CD4-positive, alpha-beta T cell treated with Interleukin-17A for 1 hour (primary cell): ENCODE measurements at places on chromosomes 5 and 9.

- no peak for DNase-seq
Measured at GRCh38 chr9:88161144-88161543, 22.9 kb upstream of the SPATA31C2 start.

- peak; percentile 79 for DNase-seq
Measured at GRCh38 chr5:180860273-180860886, 696 bp downstream of the ZFP62 start.

DNA sequence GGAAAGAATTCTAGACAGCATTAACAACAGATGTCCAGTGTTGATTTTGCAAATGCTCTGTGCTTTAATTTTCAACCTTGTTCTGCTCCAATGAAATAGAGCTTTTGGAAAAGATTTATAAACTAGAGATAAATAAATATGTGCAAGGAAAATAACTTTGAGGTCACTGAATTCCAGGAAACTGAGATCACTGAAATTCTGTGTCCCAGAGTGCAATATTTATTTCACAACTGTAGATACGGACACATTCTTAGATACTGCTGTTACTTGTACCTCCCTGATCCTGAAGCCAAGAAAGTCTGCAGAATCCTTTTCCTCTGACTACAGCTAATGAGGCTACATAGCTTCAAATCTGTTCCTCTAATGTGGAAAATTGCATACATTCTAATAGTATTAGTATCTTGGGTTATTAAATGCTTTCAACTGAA lies 222.9 kb downstream of the DOCK8 start:
- DNase-seq = no peak

- DNase-seq = no peak
Measured at GRCh38 chr9:34197756-34198711, 19.2 kb downstream of the UBAP1 start.

- DNase-seq = no peak
Measured at GRCh38 chr9:124390794-124391658, 24.2 kb downstream of the PSMB7 start.

GRCh38 chr5:126452477-126452876 lies 29.3 kb downstream of the GRAMD2B start:
- DNase-seq = no peak

GRCh38 chr9:34059281-34059680 lies 10.6 kb upstream of the UBAP2 start:
- no peak for DNase-seq

DNA sequence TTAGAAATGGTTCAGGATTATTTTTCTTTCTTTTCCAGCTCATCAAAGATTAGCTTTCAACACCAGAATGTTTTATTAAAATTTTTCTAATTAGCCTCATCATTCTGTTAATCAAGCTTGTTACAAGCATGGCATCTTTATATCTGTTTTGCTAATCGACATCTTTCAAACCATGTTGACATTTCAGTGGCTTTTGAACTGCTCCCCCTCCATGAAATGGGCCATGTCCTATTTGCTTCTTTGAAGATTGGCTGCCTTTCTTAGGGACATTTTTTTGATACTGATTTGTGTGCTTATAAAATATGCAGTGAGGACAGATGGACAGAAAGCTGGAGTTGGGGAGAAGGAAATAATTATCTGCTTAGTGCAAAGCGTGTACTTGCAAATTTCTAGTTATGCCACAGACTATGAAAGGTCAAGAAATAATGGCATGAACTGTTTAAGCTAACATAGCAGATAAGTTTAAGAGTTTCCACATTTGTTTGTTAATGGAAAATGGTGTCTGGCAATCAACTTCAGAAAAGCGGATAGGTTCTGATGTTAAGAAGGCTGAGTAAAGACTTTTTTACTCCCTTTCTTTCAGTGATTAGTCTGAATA lies 27.5 kb downstream of the BTF3 start:
- no peak for DNase-seq

GRCh38 chr5:19987612-19988361 lies at the start of gene CDH18:
TSS of gene CDH18 (minus strand) at chr5:19988200. CDS start at chr5:19838986, 149,214 bp downstream.
- no peak for DNase-seq

DNA sequence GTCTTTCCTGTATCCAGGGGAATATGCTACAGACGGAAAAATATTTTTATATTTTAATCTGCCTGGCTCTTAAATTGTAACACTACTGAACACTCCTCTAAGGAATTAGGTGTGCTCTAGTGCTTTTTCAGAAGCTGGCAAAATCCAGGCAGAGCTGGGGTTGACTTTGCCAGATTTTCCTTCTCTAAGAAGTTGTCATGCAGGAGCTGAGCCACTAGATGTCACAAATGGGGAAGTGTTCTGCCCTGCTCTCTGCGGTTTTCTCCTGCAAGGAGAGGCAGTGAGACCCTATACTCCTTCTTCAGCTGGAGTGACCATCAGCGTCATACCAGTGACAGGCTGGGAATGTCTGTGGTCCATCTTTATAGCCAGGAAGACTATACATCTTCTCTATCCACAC lies 112.5 kb downstream of the HAPLN1 start:
- no peak for DNase-seq

GRCh38 chr5:172640822-172641358 lies at the start of gene NEURL1B:
TSS of gene NEURL1B (plus strand) at chr5:172641263. CDS start at chr5:172641407, 144 bp downstream.
- peak; percentile 25 for DNase-seq

DNA sequence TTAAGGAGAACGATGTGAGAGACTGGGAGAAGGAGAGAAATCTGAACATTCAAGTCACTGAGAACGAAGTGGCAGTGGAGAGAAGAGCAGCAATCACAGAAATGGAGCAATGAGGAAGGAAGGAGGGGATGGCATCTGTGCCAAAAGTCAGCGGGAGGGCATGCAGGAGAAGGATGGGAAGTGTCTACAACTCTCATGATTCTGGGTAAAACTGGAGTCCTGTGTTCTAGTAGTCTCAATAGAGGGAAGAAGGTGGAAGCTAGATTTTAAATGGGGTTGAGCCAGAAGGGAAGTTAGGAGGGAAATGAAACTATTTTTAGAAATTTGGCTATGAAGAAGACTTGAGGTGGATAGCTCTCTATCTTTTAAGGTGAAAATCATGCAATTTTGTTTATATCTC lies 39.1 kb upstream of the SPATA31C2 start:
- no peak for DNase-seq

- no peak for DNase-seq
Measured at GRCh38 chr5:33258553-33258952, 182.2 kb upstream of the TARS1 start.

DNA sequence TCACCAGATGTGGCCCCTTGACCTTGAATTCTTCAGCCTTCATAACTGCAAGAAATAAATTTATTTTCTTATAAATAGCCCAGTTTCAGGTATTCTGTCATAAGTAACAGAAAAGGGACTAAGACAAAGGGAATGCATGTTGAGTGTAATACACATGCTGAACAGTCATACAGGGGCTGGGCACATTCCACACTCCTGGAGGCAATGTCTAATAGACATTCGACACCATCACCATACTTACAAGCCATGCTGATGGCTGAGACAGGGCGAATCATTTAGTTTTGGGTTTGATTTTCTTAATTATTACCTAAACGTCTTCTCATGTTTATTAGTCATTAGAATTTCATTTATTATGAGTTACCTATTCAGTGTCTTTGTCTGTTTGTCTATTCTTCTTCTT lies 68.5 kb downstream of the TENT4A start:
- DNase-seq = no peak

GRCh38 chr5:142796492-142797109 lies 26.4 kb downstream of the ARHGAP26 start:
- no peak for DNase-seq

DNA sequence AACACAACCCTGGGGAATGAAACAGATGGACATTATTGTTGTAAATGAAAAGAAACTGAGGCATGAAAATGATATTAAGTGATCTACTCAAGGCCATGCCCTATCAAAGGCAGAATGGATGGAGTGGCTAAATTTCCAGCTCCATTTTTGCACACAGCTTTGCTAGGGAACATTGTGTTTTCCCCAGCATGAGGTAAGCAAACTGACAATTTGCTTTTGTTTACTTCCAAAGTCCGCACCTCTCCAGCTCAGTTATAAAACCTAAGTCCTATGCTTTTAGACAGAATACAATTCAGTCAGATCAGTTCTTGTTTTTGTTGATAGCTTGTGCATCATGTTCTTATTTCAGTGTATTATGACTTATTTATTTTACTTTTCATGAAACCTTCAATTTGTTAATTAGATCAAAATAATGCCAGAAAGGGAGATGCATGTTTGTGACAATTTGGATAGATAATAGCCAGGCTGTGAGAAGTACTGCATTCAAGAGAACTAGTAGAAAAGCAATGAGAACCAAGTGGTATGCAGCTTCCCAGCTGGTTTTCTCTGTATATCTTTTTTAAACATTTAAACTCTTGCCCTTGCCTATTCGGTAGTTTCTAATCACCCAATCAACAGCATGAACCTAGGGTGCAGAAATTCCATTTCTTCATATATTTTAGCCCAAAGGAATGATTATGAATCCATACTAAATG lies 380.8 kb downstream of the SPATA31D1 start:
- no peak for DNase-seq

DNA sequence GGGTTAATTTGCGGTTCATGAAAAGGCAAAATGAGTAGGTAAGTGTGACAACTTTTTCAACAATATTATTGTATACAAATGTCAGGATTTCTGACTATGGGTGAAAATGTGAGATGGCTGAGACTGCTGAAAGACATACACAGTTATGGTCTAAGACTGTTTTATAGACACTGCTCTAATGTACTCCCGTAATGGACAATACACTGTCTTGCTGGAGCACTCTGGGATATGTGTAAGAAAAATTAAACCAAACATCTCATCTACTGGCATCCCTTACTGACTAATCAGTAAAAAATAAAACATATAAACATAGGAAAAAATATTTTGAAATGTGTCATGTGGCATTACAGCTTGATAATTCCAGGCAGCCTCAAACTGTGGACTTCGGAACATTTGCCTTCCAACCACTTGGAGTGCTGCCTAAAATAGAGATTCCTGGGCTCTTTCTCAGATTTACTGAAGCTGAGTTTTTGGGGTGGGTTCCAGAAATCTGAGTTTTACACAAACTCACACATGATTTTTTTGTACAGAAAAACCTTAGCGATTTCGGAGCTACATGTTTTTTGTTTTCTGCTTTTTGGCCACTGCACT lies 233.9 kb upstream of the TBCA start:
- no peak for DNase-seq

DNA sequence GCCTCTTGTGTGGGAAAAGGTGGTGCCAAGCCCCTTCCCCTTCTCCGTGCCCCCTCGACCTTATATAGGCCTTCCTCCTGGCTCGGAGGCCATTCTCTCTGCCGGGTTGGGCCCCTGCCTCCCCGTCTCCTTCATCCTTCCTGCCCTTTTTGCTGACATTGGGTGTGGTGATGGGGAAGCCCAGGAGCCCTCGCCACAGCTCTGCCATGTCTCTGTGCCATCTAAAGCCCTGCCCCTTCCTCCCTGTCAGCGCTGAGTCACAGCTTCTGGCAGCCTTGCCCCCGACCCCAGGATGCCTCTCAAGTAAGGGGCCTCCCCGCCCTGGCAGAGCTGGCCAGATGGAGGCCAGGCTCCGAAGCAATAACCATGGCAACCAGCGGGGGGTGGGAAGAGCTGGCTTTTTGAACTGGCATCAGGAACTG lies 30.4 kb downstream of the JADE2 start:
- peak; percentile 91 for DNase-seq

GRCh38 chr5:57069115-57069835 lies 104.6 kb upstream of the GPBP1 start:
- DNase-seq = no peak

GRCh38 chr9:126860077-126860756 lies at the start of gene ZBTB34:
TSS of gene ZBTB34 (plus strand) at chr9:126860639. CDS start at chr9:126879400, 18,761 bp downstream.
- peak; percentile 77 for DNase-seq

GRCh38 chr5:38831909-38832308 lies 13.9 kb upstream of the OSMR start:
- peak; percentile 9 for DNase-seq

DNA sequence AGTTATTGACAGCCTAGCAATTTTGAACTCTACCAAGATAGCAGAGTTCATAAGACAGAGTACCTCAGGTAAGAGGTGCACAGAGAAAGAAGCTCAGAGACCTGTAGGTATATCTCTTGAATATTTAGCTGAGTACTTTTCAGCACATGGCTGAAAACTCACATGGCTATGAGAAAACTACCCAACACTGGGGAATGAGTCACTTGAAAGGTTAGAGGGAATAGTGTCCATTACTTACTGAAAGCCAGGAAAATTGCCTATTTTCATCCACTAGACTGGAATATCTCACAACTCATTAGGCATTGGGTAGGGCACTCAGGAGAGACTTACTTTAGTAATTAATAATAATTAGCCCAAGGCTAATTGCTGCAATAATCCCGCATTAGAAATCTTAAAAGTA lies 8.3 kb downstream of the TSLP start:
- DNase-seq = no peak

DNA sequence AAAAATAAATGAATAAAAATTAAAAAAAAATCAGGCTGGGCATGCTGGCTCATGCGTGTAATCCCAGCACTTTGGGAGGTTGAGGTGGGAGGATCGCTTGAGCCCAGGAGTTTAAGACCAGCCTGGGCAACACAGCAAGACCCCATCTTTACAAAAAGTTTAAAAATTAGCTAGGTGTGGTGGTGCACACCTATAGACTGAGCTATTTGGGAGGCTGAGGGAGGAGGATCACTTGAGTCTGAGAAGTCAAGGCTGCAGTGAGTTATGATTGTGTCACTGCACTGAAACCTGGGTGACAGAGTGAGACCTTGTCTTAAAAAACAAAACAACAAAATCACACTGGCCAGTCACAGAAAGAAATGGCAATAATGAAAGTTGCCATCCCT lies 3.4 kb upstream of the CNTRL start:
- DNase-seq = peak; percentile 7

DNA sequence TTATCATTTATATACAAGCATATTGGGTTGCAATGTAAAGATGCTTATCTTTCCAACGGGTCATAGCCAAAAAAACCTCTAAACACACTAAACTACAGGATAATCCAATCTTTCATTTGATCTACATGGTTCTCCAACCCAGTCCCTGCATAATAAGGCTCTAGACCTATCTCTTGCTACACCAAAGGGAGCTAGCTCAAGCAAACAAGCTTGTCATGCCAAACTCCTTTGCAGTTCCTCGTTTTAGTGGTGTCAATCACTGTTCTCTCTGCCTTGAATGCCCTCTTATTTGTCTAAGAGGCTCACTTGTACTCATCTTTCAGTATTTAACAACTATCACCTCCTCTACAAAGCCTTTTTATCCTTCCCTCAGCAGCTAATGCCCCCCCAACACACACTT lies 5.6 kb downstream of the HOMER1 start:
- DNase-seq = no peak

DNA sequence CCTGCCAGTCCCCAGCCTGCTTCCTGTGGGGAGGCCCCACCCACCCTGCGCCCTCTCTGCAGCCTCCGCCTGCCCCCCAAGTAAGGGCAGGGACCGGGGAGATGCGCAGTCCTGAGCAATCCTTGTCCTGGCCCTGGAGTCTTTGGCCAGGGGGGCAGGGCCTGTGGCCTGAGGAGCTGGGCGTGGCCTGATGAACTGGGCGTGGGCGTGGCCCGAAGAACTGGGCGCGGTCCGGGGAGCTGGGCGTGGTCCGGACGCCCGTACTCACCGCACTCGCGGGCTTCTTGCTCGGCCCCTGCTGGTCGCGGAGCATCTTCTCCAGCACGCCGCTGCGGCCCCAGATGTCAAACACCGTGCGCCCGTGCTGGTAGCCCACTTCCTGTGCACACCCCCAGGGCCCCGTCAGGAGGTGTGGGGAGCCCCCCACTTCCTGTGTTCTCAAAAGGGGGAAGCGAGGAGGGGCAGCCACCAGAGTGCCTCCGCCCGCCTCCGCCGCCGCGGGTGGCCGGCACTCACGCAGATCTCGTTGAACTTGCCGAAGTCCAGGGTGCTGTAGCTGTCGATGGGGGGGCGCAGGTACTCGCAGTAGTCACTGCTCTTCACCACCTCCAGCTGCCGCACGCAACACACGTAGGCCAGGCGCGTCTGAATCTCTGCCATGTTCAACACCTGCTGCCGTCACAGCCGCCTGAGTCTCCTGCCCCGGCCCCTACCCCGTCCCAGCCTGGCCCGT lies 2.7 kb upstream of the NSMF start:
- peak; percentile 91 for DNase-seq

GRCh38 chr9:77251050-77251449 lies 73.7 kb downstream of the VPS13A start:
- no peak for DNase-seq
